ENCODE measurements at places on chromosomes 1 and 21.

GRCh38 chr1:217525773-217526490 is 105.0 kb downstream of the GPATCH2 start:
- DNase-seq: no peak

DNA sequence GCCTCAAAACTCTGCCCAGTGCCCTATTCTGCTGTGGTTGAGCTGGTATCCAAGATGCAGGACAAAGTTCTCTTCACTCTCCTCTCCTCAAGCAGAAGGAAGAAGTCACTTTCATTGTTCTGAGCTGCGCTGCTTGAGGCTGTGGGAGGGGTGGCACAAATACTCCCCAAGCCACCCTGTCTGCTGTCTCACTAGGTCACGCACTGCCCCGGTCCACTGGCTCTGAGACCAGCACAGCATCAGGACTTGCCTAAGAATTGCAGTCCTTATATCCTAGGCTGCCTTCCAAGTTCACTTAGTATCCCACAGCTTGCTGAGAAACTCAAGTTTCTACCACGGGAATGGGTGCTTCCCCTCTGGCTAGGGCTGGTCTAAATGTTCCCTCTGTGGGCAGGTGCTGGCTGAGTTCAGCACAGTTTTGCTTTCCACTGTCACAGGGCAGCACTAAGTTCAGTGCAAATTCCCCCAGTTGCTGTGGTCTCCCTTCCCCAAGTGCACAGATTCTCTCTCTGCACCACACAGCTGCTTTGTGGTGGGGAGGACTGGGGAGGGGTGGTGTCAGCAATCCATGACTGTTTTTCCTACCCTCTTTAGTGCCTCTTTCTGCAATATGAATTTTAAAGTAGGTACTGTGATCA is 32.4 kb downstream of the SLC9C2 start:
- DNase-seq: no peak

DNA sequence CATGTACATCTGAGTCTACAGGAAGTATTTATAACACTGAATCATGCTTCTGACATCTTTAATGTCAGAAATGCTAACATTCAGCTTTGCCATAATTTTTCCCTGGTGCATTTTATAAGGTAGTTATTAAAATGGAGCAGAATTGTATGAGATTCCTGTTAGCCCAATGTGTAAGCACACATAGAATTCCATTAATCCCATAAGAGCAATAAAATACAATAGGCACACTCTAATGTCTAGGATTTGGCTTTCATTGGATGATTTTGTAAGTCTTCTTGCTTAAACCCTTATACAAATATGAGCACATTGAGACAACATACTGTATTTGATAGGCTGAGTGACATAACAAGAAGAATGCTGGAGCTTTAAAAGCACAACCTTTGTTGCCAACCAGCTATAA is 256.4 kb downstream of the HMCN1 start:
- DNase-seq: no peak

DNA sequence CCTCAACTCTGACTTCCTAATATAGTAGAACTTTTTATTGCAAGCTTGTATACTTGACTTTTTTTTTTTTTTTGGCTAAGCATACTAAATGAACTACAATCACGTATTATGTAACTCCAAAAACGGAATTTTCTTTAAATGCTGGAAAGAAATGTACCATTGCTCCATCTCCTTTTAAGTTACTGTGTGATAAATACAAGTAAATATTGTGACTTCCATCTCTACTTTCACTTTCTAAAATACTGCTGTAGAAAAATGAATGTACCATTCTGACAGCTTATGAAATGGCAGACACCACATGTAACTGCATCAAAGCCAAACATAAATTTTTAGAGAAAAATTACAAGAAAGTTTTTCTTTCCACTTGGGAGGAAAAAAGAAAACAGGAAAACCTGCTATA is 54.7 kb downstream of the ASH1L start:
- DNase-seq: no peak

DNA sequence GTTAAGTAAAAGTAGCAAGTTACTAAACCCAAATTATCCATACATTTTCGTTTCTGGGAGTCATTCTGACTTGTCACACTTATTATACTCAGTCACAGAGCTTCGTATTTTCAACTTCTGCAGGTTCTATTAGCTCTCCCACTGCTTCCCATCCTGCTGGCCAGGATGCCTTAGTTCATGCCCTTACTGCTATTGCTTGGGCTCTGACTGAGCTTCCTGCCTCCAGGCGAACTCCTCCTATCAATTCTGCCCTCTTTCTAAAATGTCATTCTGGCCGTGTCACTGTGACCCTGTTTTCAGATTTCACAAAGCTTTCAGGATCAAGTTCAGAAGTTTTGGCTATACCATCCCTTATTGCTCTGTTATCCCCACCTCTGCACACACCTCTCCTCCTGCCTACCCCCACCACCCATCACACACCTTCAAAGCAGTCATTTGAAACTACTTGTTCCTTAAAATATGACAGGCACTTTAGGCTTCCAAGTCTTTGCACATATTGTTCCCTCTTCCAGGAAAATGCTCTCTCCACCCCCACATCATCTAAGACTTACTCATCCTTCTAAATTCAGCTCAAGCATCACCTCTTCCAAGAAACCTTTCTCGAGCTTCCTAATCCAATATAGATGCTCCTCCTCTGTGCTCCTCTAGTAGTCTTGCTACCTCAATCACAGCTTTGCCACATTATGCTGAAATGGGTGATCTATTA is 278.0 kb downstream of the BRINP2 start:
- peak; percentile 19 for DNase-seq
